ENCODE measurements at places on chromosomes 2 and 18. TPM values are rescaled to one million over a fixed set of nuclear protein-coding genes. Genes with fewer than 3 reads are reported as not detected.

The PPIG gene
- 62.1 TPM for total RNA-seq

The ABI2 gene
- 111 TPM for total RNA-seq

The RPE gene
- 47.4 TPM for total RNA-seq

The ZSWIM2 gene
- total RNA-seq = not detected

The DSEL gene
- 5.9 TPM for total RNA-seq

The CCDC121 gene
- total RNA-seq = 5.6 TPM

- H3K4me1 ChIP-seq = no peaks in the 10 kb centered on the region
- H3K4me3 ChIP-seq = no peak overlapping the region
- DNase-seq = no peak
- no peaks in the 10 kb centered on the region for H3K27me3 ChIP-seq
- H3K27ac ChIP-seq = no peak overlapping the region
Observed at GRCh38 chr18:44098551-44099098, 582.1 kb upstream of the SETBP1 start.

DNA sequence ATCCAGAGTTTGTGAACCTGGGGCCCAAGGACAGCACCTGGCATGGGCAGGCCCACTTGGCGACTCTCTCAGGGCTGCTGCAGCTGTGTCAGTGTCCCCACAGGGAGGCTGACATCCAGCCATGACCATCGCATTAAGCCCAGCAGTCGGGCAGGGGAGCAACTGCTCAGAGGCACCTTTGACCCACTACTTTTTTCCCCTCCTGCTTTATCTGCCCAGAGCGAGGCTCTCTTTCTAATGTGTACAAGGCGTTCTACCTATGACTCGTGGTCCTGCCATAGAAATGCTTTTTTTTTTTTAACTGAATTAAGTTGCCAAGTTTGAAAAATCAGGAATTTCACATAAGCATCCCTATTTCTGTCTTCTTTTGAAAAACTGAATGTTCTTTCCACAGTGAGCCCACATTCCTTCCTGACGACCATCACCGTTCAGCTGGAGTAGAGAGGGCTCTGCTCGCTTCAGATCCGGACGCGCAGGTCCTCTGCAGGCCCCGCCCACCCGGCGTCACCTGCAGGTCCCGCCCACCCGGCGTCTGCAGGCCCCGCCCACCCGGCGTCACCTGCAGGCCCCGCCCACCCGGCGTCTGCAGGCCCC lies 403 bp upstream of the CLUL1 start:
- peaks cover 5% of the 10 kb centered on the region for H3K4me1 ChIP-seq
- no peaks in the 10 kb centered on the region for H3K36me3 ChIP-seq
- peak overlapping the region; percentile 72 for H3K4me3 ChIP-seq
- H3K27me3 ChIP-seq = peaks cover 3% of the 10 kb centered on the region
- DNase-seq = peak; percentile 72

- H3K27me3 ChIP-seq = no peaks in the 10 kb centered on the region
- H3K36me3 ChIP-seq = no peaks in the 10 kb centered on the region
- no peaks in the 10 kb centered on the region for H3K4me1 ChIP-seq
- DNase-seq = no peak
- H3K27ac ChIP-seq = no peak overlapping the region
- no peak overlapping the region for H3K4me3 ChIP-seq
Observed at GRCh38 chr2:55460562-55460961, 40.9 kb upstream of the CCDC88A start.

DNA sequence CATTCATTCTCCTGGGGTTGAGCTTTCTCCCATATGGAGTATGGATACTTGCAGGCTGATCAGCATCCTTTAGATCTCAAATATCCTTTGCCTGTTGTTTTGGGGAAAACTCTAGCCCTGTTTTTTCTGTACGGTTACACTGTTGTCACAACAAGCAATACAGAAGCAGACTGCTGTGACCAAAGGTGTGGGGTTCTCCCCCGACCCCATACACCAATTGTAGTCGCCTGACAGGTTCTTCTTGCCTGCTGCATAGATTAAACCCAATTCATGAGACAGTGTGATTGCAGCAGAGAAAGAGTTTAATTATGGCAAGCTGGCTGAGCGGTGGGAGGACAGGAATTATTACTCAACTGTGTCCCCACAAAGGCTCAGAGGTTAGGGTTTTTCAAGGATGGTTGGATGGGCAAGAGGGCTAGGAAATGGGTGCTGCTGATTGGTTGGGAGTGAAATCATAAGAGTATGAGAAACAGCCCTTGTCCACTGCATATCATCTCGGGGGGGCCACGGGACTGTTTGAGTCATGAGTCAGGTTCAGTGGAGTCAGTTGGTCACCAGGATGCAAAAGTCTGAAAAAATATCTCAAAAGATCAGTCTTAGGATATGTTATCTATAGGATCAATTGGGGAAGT lies 40.6 kb downstream of the ITGB1BP1 start:
- H3K27ac ChIP-seq = no peak overlapping the region
- no peaks in the 10 kb centered on the region for H3K27me3 ChIP-seq
- H3K36me3 ChIP-seq = peaks cover 29% of the 10 kb centered on the region
- no peaks in the 10 kb centered on the region for H3K4me1 ChIP-seq

DNA sequence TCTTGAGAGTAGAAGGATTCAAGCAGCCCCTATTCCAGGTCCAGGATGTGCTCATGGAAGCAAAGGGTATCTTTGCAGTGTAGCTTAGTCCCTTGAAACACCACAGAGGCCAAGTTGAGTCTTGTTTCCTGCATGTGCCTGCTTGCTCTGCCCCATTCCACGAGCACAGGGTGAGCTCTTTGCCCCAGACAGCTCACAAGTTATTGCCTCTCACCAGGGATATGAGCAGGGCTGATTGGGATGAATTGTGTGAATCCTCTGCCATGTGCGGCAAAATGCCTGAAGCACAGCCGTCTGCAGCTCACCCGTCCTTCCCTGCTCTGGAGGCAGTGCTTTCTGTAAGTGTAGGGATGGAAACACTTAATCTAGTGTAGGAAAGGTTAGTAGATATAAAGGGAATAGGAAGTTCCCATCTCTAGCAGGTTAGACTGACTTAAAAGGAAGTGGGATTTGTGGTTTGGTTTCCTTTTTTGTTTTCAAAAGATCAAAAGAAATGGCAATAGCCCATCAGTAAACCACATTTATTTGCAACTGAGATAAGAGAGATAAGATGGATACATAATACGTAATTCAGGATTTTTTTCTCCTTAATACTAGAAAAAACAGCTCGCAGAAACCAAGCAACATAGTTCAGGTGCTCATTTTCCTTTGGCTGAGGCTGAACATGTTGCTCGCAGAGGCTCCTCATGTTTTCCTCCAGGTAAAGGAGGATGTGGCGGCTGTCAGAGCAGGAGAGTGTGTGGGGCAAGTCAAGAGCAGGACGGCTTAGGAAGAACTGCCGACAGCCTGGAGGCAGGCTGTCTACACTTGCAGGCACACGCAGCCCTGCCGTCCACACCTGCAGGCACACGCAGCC lies 41.4 kb downstream of the TMEM182 start:
- no peak overlapping the region for H3K4me3 ChIP-seq
- H3K27me3 ChIP-seq = no peaks in the 10 kb centered on the region
- DNase-seq = no peak
- peaks cover 50% of the 10 kb centered on the region for H3K36me3 ChIP-seq
- no peaks in the 10 kb centered on the region for H3K4me1 ChIP-seq
- H3K27ac ChIP-seq = no peak overlapping the region

DNA sequence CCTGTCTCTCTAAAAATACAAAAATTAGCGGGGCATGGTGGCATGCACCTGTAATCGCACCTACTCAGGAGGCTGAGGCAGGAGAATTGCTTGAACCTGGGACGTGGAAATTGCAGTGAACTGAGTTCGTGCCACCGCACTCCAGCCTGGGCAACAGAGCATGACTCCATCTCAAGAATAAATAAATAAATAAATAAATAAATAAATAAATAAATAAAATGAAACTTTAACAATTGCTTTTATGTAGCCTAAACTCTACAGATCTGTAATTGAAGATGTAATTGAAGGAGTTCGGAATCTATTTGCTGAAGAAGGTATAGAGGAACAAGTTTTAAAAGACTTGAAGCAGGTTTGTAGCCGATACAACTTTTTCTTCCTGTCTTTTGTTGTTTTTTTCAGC lies 2.9 kb downstream of the GTF2A1L start:
- DNase-seq = no peak
- H3K36me3 ChIP-seq = no peaks in the 10 kb centered on the region
- no peaks in the 10 kb centered on the region for H3K27me3 ChIP-seq
- H3K4me1 ChIP-seq = no peaks in the 10 kb centered on the region
- H3K4me3 ChIP-seq = no peak overlapping the region

GRCh38 chr2:139918982-139919381 lies 1138.8 kb upstream of the NXPH2 start:
- no peak overlapping the region for H3K4me3 ChIP-seq
- no peaks in the 10 kb centered on the region for H3K4me1 ChIP-seq
- no peak for DNase-seq
- no peaks in the 10 kb centered on the region for H3K27me3 ChIP-seq
- H3K27ac ChIP-seq = no peak overlapping the region

DNA sequence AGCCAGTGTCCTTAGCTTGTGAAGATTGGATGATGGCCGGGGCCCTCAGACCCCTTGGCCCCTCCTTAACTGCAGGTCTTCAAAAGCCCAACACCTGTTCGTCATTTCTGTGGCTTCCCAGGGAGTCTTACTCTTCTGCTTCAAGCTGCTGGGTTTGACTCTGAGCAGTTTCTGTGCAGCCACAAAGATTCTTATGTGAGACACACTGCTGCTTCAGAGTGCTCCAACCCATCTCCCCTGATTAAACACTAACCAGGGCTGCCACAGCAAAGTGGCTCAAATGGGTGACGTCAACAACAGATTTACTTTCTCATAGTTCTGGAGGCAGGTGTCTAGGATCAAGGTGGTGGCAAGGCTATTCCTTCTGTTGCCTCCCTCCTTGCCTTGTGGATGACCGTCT lies 40.8 kb downstream of the TSN start:
- DNase-seq = no peak
- H3K36me3 ChIP-seq = no peaks in the 10 kb centered on the region
- no peaks in the 10 kb centered on the region for H3K4me1 ChIP-seq
- H3K27me3 ChIP-seq = no peaks in the 10 kb centered on the region
- H3K4me3 ChIP-seq = no peak overlapping the region

- no peak overlapping the region for H3K27ac ChIP-seq
- H3K4me3 ChIP-seq = no peak overlapping the region
- H3K4me1 ChIP-seq = peaks cover 18% of the 10 kb centered on the region
- no peak for DNase-seq
- peaks cover 8% of the 10 kb centered on the region for H3K27me3 ChIP-seq
- no peaks in the 10 kb centered on the region for H3K36me3 ChIP-seq
Observed at GRCh38 chr2:42937171-42937875, 144.9 kb upstream of the HAAO start.

All from progenitor cell of endocrine pancreas (in vitro differentiated cells).